ENCODE measurements at places on chromosomes 7 and 10.

- no peak for DNase-seq
Observed at GRCh38 chr10:43845121-43845520, 196.4 kb upstream of the ZNF32 start.

DNA sequence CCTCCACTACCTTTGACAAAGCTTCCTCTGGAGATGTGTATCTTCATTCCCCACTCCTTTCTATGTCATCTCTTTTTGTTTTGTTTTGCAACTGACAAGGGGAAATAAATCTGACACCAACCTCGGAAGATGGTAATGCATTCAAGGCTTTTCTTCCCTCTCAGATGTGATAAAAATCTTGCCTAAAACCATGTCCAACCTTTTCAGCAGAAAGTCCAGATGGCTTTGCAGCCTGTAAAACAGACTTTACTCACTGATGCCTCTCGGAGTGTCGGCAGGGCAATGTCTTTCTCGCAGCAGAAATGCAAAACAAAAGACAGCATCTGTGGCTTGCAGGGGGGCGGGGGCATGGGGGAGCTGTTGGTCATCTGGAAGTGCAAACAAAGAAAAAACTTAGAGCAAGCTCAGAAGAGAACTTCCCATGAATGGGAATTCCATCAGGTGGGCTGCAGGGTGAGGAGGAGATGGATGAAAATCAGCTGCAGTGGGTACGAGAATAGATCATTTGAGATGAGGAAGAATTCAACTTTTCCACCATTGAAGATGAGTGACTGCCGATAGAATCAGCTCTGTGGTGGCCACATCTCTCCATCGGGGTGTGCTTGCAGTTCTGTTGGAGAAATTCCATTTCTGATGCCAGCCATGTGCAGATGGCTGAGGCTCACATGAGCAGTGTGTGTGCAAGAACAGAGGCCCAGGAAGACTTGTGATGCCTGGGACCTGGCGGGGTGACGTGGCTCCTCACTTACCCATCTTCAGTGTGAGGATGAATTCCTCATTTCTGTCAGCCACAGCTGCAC is 237.7 kb downstream of the WDR37 start:
- no peak for DNase-seq

GRCh38 chr10:57790703-57791102 is 477.0 kb downstream of the IPMK start:
- DNase-seq = no peak

- no peak for DNase-seq
Observed at GRCh38 chr7:155833651-155834050, 21.4 kb upstream of the SHH start.

- DNase-seq = no peak
Observed at GRCh38 chr7:87038993-87039690, 20.3 kb downstream of the ELAPOR2 start.

DNA sequence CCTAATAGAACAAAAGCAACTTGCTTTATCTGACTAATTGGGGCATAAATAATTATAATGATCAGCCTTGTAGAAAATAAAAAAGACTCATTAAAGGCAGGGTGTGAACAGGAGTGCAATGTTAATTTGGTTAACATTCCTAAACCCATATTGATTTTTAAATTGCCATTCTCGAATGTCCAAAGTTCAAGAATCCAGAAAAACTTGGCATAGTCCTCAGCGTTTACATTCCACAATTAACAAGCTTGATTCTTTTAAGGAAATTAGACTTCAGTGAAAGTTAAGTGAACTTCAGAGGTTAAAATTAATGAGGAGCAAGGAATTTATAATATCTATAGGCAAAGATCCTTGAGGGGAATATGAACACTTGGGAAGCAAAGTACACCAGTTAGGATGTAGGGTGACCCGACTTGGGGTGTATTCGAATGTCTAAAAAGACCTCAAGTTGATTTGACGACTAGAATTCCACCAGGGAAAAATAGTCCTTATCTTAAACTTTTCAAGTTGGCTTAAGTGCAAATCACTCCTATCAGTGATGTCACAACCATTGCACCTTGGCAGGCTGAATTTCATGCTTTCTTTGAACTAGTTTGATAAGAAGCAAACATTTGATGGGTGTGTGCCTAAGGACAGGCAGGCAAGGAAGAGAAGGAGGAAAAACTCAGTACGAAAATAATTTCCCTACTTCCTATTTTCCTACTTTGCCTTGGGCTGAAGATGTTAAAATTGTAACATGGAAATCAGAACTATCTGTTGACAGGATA is 830.4 kb upstream of the COBL start:
- DNase-seq = no peak

- DNase-seq = no peak
Observed at GRCh38 chr7:1787681-1788235, 117.7 kb downstream of the ELFN1 start.

GRCh38 chr7:126776498-126776897 is 476.2 kb downstream of the GRM8 start:
- no peak for DNase-seq

Measured in activated T-cell treated with anti-CD3 and anti-CD28 coated beads for 4 hours (primary cell).